Fibroblast of skin of abdomen (primary cell): ENCODE measurements at places on chromosomes 2 and 18.

- DNase-seq = peak; percentile 70
Measured at GRCh38 chr18:57666818-57667497, 45.3 kb upstream of the NARS1 start.

DNA sequence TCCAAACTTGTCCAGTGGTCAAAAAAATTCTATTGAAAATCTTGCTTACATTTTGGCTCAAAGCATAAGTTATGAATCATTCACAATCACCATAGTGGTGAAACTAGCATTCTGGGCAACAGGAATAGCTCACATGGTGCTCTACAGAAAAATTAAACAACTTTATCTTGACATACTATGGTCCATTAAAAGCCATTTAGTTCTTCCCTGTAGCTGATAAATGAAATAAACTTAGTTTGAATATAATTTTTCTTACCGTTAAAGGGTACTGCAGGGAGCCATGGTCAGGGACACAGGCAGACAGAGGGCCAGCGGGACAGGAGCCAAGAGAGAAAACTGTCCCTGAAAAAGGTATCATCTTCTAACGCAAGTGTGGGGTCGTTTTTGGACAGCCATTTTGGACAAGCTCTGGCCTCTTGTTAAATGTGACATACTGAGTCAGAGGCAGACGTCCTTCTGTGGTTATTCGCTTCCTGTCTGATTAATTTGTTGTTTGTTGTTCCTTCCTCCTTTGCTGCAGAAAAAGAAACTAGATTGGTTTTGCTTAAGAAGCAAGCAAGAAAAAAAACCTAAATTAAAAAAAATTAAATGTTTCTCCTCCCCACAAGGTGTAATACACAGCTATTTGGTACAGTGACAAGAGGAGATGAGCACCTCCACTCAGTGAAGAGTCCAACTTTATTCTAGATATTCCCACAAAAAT, at the start of gene WIPF1:
TSS of gene WIPF1 (minus strand) at position 460 of the 703 bp plus-strand sequence. CDS start 12,231 bp downstream, outside the sequence.
- DNase-seq = peak; percentile 64

- DNase-seq = no peak
Measured at GRCh38 chr2:52336951-52337350, 1305.0 kb upstream of the NRXN1 start.

- DNase-seq = peak; percentile 4
Measured at GRCh38 chr2:65177751-65178442, 48.0 kb upstream of the RAB1A start.

DNA sequence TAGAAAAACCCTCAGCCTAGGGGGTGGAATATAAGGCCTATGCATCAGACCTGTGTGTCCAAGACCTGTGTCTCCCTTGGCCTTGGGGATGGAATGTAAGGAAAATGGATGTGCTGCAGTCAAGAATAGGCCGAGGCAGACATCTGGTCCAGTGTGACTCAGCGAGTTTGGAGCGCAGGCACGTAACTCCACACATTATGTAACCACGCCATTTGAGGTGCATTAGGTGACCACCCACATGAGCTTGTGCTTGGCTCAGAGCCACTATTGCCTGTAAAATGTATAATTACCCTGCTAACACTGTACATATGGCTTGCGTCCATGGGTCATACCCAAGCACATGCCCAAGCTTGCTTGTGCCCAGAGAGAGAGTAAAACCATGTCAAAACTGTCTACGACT, 580.9 kb upstream of the HNMT start:
- no peak for DNase-seq

- DNase-seq = peak; percentile 78
Measured at GRCh38 chr2:161913865-161914264, 160.2 kb downstream of the DPP4 start.

DNA sequence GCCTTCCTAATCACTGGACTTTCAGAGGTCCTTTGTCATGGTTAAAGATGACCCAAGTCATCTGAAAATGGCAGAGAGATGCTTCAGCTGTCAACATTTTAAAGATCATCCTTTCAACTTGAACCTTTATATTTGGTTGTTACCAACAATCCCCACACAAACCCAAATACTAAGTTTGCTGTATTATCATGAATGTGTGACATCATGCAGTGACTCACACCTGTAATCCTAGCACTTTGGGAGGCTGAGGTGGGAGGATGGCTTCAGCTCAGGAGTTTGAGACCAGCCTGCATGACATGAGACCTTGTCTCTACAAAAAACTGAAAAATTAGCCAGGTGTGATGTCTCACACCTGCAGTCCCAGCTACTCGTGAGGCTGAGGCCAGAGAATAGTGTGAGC, 55.2 kb upstream of the NRP2 start:
- no peak for DNase-seq

DNA sequence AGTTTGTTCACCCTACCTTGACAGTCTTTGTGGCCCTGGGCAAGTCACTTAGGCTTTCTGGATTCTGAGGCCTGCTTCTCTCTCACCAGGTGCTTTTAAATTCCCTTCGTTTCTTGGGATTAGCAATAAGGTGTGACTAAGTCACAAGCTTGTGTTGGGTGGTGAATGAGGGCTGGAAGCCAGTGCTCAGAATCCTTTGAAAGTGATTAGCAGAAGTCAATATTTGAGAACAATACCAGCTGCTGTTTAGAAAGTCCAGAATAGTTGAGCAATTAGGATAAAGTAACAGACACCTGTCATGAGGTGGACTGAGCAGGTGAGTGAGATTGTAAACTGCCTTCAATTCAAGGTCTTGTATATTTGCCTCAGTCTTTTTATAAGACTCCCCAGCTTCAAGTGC, 19.3 kb upstream of the MGAT5 start:
- DNase-seq = no peak

GRCh38 chr18:22913861-22914260, 19.3 kb upstream of the RBBP8 start:
- DNase-seq = no peak

GRCh38 chr2:38394903-38395341, 17.8 kb upstream of the ATL2 start:
- peak; percentile 75 for DNase-seq

DNA sequence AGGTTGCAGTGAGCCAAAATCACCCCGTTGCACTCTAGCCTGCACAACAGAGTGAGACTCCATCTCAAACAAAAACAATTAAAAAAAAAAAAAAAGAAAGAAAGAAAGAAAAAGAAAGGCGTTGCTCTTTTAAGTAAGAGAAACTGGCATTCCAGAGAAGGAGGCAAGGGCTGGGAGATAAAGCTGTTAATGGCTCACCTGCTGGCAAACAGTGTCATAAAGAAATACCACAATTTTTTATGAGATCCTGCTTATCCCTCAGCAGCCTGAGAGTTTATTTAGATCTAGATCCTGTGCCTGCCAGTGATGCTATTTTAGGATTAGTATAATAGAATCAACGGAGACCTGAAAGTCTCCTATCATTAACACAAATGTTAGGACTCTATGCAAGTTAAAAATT, 16.3 kb downstream of the SLC19A3 start:
- DNase-seq = no peak

DNA sequence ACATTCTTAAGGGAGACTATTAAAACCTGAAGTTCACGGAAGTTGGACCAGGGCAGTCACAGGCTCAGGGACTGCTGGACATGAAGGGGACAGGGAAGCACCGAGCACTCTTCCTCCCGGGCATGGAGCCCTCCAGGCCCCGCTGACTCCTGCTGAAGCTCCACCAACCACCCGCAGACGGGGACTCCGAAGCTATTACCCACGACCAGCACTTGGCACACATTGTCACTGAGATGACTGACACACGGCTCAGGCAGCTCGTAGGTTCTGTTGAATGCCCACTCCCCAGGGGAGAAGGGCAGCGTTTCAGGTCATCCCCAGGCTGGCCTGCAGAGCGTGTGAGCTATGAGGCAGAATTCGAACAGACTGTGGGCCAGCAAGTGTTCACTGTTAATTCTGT, 234.8 kb downstream of the NDUFA10 start:
- DNase-seq = no peak

DNA sequence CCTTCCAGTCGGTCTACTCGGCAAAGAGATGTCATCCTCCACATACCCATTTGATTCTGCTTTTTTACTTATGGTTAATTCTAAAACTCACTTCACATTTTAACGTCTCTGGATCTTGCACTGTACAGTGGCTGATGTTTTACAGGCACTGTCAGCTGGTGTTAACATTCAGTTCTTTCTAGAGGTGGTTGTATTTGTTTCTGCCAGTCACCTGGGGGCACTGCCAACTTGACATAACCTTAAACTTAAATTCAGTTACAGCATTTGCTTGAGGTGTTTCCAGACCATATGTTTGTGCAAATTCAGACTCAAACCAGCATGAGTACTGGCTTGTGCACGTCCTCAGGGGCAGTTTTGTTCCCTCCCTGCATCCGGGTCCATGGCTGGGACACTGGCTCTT, 5.3 kb upstream of the TMEM185B start:
- DNase-seq = no peak

GRCh38 chr2:239532859-239533258, 132.0 kb upstream of the HDAC4 start:
- no peak for DNase-seq

- DNase-seq = peak; percentile 90
Measured at GRCh38 chr2:224094413-224094812, 55.3 kb upstream of the SERPINE2 start.

DNA sequence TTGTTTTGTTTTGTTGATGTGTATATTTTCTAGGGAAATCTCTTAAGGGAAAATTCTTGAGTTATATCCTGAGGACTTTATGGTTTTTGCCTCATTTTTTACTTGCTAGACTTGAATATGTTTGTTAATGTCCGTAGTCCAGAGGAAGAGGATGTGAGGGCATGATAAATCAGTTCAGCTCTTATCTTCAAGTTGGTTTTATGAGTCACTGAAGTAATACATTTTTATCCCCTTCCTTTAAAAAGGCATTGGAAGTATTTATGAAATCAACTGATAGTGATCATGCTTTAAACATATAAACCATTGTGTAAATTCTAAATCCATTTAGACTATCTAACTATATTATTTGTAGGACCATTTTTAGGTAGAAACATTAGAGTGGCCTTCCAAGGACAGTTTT, 43.9 kb upstream of the CYBRD1 start:
- DNase-seq = no peak

DNA sequence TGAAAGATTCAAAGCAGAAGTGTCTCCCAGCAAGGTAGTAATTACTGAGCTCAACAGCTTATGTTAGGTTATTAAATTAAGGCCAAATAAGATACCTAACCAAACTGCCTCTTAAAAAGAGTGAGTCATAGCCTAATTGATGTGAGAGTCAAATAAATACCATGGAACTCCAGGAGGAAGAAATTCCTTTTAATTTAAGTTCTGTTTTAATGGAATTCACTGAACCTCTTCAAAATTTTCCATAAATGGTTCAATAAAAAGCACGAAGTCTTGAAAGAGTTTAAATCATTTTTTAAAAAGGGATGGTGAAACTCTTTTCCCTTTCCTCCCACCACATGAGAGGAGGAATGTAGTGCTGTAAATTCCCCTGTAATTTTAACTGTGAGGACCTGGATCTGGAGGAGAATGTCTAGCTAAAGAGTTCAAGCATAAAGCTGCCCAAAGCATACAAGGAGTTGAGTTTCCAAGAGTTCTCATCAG, 180.8 kb upstream of the MMADHC start:
- peak; percentile 63 for DNase-seq

DNA sequence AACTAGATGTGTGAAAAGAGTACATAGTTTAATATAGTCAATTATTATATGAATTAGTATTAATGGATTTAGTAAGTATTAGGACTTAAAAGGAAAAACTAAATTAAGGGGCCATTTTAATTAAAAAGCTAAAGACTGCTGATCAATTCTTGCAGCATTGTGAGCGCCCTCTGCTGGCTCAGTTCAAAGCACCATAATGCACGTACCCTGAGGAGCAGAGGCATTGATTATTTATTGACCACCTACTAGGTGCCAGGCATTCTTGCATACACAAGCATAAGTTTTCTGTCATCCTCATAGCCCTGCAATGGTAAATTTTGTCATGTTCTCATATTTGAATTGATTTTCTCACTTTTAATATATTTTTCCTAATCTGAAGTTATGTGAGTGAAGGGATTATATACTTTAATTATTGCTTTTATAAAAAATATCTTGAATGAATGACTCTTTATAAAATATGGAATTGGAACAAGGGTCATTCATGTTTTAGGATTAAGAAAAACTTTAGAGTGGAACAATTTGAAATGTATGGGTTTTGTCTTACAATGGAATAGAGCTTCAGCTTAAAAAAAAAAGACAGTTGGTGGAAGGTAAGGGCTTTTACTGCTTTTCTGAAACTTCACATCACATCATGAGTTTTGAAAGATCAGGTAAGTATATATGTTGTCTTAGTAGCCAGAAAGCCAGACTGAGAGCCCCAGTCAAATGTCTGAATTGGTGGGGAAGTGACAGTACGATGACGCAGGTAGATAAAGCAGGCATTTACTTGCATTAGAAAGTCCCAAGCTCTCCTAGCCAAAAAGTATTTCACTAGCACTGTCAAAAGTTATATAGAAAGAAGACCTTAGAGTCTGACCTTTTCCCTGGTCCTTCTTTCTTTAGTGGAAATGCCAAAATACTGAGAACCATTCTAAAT, 9.7 kb downstream of the ITGA4 start:
- DNase-seq = peak; percentile 48

GRCh38 chr2:160584972-160585494, 91.4 kb upstream of the RBMS1 start:
- DNase-seq = peak; percentile 66

DNA sequence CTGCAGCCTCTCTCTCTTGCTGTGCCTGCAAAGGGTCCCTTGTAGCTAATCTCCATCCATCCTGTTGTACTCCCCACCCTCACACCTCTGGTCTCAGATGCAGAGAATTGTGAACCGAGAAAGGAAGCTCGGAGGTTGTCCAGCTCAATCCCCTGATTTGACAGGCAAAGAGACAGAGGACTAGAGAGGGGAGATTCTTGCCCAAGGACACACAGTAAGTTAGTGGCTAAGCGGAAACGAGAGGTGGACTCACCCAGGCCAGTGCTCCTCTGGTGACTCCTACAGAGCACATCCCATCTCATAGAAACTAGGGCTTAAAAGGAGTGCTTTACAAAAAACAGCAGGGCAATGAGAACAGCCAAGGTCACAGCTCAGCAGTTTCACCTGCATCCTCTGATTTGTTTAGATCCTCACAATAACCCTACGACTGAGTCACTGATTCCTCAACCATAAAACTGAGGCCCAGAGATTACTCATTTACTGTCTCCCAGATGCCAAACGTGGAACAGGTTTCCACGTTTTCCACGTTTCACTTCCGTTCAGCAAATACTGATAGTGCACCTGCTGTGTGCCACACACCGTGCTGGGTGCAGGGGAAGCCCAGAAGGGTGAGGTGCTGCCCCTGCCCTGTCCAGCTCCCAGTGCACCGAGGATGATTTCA, 22.1 kb downstream of the EHD3 start:
- no peak for DNase-seq

DNA sequence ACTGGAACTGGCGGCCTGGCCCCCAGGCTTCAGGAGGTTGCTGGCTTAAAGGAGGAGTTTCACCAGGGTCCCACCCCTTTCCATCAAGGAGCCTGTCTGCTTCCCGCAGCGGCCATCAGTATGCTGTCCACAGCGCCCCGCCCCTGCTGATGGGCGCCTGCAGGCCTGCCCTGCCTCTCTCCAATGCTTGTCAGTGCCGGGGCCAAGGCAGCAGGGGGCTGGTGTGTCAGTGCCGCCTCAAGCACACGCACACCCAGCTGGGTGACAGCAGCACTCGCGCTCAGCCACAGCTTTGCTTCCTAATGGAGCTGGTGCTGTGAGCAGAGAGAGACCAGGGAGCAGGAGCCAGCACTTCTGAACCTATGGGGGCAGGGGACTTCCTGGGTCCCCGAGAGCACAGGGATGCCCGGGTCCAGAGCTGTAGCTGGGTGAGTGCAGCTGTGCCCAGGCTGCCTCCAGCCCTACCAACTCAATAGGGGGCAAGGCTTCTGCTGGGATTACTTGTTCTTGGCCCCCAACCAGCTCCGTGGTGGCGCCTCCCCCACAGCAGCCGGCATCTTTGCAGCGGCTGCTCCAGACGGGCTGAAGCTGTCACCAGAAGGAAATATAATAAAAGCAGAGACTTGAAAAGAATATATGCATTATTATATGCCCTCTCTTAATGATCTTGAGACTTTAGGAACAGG, 377.2 kb upstream of the LRATD1 start:
- no peak for DNase-seq
